ENCODE measurements at places on chromosomes 1 and 21.

DNA sequence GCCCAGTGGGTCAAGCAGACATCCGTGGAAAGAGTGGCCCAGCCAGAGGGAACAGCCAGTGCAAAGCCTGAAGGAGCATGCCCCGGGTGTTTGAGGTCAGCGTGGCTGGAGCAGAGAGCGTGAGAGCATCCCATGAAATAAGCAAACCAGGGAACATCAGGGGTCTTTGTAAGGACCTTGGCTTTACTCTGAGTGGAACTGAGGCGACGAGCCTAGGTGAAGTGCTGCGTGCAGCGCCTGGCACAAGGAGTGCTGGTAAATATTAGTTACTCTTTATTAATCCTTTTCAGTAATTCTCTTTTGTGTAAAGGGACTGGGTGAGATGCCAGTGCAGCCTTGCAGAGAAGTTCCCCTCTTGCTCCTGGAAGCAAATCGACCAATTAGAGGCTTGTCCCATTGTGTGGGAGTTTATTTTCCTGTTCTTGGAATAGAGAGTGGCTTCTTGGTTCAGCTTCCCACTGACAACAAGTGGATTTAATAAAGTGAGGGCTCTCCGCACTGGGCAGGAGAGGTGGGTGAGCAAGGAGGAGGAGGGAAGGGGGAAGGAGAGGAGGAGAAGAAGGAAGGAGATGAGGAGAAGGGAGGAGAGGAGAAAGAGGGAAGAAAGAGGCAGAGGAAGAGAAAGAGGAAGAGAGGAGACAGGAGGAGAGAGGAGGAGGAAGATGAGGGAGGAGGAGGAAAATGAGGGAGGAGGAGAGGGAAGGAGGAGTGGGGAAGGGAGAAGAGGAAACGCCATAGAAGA lies 37.6 kb upstream of the DISP3 start:
- no peak for DNase-seq

DNA sequence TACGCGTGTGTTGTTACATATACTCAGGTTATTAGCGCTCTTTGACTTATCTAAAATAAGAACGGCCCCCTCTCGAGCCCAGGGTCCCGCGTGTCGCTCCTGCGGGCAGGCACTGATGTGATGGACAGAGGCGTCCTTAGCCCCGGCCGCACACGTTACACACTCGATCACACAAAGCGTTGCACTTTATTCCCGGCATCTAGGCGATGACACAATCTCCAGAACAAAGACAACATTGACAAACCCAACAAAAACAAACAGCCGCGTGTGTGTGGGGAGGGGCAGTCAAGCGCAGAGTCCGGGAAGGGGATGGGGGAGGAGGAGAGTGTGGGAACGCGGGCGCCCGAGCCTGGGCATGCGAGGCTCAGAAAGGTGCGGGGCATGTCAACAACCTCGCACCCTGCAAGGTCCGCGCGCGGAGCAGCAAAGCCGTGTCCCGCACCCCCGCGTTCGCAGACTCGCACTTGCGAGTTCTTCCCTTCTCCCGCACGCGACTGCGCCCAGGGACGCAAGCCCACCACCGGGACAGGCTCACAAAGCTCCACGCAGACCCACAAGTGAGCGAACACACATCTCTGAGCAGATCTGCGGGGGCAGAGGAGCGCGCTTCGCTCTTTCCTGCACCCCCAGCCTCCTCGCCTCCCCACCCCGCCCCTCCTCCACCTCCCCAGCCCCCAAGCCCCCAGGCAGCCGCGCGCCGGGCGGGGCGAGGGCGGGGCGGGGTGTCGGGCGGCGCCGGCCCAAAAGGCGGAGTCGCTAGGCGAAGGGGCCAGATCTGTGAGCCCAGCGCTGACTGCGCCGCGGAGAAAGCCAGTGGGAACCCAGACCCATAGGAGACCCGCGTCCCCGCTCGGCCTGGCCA lies at the start of gene EFNA1:
Gene EFNA1 (plus strand): TSS at position 772 of the 862 bp plus-strand sequence. CDS start 102 bp downstream, outside the sequence.
- peak; percentile 43 for DNase-seq

DNA sequence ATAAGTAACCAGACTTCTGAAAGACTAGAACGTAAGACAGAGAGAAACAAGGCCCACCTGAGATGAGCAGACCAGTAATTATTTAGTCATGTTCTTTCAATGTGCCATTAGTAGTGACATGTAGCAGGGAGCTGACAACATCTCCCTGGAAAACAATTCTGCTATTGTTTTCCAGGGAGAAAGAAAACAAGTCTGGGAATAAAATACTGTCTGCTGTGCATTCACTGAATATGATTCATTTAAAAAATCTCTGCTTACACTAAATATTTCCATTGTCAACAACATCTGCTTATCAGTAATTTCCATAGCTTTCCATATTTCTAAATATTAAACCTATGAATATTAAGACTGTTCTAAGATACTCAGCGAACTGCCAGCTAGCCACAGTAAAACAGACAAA lies 80.0 kb downstream of the VCAM1 start:
- DNase-seq: no peak

DNA sequence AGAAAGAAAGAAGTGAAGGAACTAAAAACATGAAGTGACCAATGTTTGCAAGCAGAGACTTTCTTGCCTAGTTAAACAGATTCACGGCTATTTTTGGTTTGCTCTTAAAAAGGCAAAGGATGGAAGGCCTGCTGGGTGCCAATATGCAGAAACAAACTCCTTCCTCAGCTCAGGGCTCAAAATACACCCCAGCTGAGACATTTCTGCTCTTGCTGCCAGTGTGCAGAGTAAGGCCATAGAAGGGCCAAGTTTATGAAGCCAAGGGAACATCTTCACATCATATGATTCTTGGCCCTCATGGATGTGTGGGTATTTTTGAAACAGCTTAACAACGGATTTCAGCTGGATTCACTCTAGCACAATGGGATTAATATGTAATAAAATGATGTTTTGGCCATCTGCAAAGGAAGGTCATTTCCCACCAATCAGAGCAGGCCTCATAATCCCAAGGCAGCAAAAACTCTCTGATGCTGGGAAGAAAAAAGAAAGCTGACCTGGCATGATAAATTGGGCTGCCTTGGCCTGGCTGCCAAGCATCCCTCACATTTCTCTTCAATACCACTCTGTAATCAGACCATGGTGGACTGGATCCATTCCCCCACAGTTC lies 70.7 kb downstream of the CAPZB start:
- DNase-seq: no peak

DNA sequence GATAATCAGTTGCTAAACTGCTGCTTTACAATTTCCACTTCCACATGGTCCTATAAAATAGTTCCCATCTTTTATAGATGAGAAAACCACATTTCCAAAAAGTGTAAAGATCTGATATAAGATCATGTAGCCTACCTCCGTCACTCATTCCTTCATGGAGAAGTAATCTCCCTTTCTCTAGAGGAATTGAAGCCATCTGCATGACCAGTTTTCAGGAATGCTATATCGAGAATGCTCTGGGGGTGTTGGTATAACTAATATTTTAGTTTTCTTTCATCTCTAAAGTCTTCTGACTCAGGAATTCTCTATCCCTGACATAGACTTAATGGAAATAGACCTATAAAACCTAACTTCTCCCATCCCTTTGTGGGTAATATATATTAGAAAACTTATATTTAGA lies 173.0 kb upstream of the UBE2U start:
- DNase-seq: no peak

GRCh38 chr21:45237401-45237800 lies 50.3 kb downstream of the POFUT2 start:
- DNase-seq: no peak

GRCh38 chr1:69320757-69321211 lies 246.9 kb upstream of the LRRC7 start:
- DNase-seq: no peak

- no peak for DNase-seq
Measured at GRCh38 chr1:115377411-115377810, 39.4 kb upstream of the NGF start.

GRCh38 chr21:19914028-19914427 lies 1084.2 kb upstream of the NCAM2 start:
- DNase-seq: no peak

DNA sequence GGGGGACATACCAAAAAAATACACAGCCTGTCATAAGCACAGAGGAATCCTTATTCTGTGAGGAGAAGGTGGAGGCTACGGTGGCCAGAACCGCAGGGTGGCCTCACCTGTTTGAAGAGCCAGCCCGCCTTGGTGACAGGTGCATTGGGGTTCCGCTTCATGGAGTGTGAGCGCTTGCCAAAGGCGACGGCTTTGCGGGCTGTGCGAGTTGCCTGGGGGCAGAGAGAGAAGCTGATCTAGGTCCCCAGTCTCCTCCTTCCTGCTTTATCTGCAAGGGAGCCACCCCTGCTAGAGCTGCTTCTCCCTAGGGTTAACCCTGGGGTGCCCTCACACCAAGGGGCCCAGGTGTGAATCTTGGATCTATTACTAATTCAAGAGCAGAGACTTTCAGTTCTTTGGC lies 54.3 kb upstream of the GOLT1A start:
- no peak for DNase-seq

DNA sequence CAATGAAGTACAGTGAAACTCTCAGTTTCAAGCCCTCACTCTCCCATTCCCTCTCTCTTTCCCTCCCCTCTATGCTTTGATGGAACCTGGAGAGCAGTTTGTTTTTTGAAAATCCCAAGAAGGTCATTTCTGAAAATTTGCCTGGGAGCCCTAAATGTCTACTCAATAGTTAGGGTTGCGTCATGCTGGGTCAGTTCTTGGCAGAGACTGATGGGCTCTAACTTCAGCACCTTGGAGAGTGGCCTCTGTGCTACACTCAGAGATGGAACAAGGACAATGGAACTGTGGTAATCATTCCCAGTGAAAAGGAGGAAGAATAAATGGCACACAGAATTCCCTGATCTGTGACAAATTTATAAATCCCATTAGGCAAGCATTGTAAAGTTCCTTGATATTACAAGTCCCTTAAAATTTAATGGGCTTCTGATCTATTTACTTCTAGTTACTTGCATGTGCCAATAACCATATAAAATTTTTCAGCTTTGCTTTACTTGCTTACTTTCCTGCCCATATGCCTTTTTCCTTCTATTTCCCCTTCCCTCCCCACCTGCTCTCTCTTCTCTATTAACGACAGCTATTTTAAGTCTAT lies 182.9 kb upstream of the KCND3 start:
- peak; percentile 12 for DNase-seq

GRCh38 chr1:236122176-236122575 lies 20.2 kb upstream of the GPR137B start:
- peak; percentile 56 for DNase-seq

GRCh38 chr1:54490361-54491248 lies 57.4 kb upstream of the ACOT11 start:
- DNase-seq: no peak

GRCh38 chr1:3799976-3800685 lies 3.8 kb upstream of the LRRC47 start:
- DNase-seq: no peak

DNA sequence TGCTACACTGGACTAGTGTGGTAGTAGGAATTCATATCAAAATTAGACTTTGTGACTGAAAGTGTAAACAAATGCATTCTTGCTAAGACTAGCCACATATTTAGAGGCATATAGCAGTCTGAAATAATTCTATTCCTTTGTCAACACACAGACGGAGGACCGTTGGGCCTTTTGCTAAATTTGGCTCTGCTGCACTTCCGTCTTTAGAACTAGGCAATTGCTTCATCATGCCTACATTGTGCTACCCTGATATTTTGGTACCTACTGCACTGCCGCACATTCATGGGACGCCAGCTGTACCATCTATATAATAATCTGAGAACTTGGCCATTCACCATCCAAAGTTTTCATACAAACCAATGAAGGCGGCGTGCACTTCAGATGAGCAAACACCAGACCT lies 346.8 kb downstream of the KIF26B start:
- no peak for DNase-seq

DNA sequence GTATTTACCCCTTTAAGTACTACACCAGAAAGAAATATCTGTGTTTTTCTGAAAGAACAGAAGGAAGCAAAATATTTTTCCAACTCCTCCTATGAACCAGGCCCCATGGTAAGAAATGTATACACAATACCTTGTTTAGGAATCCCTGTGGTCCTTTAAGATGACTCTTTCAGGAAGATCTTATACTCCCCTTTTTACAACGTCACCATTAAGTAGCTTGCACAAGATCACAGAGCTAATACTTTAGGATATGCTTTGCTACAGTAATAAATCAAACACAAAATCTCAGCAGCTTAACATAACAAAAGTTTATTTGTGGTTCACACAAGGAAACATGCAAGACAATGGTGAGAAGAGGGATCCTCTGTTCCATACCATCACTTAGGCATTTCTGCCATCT lies 8.8 kb upstream of the LAMB3 start:
- no peak for DNase-seq

DNA sequence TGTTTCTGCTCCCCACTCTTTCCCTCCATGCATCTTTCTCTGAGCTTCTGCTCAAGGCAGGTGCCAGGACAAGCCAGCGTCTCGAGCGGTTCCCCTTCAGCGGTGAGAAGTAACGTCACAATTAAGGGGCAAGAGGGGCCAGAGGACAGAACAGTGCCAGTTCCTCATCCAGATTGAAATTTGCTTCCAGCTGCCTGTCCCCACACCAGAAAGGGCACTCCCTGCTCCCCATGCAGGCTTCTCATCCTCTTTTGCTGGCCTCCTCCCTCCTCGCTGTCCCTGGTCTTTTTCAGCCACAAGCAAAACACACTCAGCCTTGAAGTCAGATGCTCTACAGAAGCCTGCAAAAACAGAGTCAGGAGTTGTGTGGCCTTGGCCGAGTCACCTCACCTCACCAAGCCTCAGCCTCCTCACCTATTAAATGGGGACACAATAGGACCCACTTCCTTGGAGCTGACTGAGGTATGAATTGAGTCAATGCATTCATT lies 35.0 kb upstream of the ECE1 start:
- peak; percentile 62 for DNase-seq

DNA sequence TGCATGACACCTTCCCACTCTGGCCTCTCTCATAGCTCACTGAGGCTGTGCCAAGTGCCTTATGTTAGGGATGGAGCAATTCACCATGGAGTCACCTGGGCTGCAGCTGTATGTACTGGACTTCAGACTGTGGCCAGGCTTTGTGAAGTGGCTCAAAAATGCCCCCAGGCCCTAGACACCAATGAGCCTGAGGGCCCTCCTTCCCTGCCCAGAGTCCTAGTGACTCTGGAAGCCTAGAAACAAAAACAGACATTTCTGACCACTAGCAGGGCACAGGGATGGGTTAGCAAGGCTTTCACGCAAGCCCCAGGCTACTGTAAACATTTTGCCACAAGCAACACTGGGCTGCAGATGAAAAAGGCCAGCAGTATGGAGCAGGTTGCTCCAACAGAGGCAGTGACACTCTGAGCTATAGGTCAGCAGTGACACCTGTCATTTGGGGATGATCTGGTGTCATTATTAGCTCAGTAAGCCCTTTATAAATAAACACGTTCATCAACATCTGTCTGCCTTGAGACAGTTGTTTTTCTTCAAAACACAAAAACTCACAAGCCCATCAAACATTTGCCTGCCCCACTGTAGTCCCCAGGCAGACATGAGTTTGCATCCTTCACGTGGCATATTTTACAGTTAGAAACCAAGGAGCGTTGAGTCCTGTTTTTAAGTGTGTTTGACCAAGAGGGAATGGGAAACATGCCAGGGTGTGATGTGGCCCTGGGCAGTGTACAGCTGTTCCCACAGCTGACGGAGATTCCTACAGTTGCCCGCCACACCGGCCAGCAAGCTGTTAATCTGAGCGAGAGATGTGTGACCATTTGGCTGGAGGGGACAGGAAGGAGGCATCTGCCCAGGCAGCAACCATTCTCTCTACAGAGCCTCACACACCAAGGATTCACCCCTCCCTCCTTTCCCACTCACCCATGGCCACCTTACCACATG lies 66.8 kb downstream of the KCNN3 start:
- no peak for DNase-seq

- DNase-seq: peak; percentile 35
Measured at GRCh38 chr21:41926117-41926806, 27.6 kb downstream of the C2CD2 start.

GRCh38 chr1:62876535-62876934 lies 92.6 kb downstream of the ATG4C start:
- no peak for DNase-seq
